Osteoblast (primary cell): ENCODE measurements at places on chromosomes 13 and 19.
A peak's percentile ranks its signal among the peaks of the same experiment; 100 is the strongest.

DNA sequence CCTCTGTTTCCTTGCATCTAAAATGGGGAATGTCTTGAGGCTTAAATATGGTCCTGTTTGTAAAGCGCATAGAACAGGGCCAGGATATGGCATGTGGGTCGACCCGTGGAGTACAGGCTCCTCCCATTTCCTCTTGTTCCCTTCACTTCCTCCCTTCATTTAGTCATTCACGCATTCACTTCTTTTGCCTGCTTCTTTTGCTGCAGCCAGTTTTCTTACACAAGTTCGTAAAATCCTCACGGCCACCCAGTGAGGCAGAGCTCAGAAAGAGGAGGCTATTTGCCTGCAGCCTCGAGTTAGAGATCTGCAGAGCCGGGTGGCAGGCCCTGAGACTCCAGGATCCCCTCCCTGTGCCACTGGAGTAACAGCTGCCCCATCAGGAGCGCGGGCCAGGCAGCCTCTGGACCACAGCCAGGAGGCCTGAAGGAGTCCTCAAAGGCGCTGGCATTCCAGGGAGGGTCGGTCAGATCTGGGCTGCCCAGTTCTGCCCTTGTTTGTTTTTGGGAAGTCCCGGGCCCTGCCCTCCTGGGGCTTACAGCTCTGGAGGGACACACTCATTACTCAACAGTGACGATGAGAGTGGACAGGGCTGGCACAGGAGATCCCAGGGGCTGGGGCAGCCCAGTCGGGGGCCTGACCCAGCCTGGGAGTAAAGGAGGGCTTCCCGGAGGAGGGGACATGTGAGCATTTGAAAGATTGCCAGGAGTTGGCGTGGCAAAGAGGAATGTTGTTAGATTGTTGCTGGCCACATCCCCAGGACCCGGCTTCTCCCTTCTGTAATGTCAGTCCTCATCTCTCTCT is 4.6 kb downstream of the PPP5C start:
- DNase-seq = peak; percentile 96

DNA sequence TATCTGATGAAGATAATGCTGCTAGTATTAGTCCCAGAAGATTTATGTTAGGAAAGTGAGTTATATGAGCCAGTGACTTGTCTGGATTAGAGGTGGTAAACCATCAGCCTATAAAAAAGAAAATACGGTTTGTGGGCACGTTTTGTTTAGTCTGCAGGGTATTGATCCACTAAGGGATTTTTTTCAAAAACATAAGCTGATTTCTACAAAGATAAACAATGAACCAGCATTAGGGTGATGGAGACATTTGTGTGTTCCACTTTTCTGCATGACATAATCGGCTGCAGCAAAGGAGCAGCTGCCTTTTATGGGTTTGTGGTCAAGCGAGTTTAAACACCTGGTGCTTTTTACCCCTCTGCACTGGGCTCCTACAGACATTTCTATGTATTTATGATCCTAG is 836.4 kb upstream of the GPC6 start:
- DNase-seq = no peak

DNA sequence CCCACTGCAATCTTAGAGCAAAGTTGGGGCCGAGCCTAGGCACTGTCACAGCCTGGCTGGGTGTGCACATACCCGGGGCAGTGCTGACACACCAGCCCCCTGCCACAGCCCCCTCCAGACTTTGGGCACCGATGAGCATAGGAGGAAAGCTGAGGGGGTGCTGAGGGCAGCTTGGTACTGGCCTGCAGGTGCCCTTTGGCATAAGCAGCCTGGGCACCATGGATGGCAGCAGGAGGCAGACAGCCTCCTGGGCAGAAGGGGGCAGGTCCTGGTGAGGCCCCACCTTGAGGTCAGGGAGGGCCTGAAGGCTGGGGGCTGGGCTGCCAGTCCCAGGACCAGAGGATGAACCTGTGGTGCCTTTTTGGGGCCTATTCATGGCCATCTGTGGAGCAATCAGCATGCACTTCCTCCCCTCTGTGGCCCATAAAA is 8.2 kb downstream of the IGFL4 start:
- DNase-seq = no peak

DNA sequence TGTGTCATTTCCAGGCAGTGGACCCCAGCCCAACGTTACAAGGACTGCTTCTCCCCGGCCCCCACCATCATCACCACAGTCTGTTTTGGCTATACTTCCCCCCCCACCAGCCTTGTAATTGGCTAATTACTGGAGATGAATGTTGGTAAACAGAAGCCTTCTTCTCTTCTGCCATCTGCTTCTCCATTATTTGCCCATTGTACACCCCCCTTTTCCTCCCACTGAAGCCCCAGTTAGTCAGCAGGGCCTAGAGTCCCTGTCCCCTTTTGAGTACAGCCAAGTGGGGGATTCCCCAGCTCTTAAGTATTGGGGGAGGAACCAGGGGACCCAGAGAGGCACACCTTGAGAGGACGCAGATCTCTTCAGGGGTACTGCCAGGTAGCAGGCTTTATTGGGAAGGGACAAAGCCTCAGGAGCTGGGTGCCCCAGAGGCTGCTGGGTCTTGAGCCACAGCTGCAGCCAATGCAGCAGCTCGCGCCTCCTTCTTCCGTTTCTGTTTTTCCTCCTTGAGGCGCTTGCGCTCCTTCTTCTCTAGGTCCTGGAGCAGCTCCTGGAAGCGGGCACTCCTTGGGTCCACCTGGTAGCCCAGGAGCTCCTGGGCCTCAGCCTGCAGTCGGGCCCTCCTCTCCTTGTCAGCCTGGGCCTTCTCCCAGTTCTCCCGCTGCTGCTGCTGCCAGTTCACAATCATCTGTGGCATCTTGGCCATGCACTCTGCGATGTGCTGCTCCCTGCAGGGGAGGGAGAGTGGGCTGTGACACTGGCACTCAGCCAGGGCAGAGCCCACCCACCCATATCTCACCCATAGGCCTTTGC is 3.0 kb downstream of the GADD45GIP1 start:
- DNase-seq = peak; percentile 38
